ENCODE measurements at places on chromosomes 11 and 22. TPM values are rescaled to one million over a fixed set of nuclear protein-coding genes. Genes with fewer than 3 reads are reported as not detected.

- no peak for DNase-seq
Observed at GRCh38 chr22:21642584-21643448, 714 bp downstream of the SDF2L1 start.

Gene TCN2
- 38.2 TPM for total RNA-seq

DNA sequence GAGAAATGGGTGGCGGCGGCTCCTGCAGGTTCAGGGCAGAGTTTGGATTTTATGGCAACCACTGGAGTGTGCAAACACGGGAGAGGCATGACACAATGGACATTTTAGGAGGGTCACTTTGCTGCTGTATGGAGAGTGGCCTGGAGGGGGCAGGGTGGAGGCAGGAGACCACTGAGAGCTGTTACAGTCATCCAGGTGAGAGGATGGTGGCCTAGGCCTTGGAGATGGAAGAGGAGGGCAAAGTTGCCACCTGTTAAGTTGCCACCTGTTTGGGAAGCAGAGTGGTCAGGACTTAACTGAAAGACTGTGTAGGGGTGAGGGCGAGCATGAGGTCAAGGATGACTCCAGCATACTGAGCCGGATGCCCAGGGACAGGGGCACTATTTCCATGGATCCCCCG, 2.3 kb upstream of the RAD9A start:
- DNase-seq, result no peak

DNA sequence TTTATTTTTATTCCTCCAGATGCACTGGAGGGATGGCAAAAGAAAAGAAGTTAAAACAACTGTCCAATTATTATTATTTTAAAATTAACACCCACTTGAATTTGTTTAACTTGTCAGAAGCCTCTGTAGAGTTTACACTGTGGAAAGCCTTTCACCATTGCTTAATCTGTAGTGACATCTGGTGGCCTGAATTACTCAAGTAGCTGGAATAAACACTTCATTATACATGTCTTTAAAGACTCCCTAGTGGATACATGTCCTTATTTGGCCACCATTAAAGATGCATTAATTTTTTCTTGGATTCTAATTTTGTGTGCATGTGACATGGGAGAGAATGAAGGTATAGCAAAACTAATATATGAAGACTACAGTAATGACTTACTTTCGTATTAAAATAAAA, 1496.5 kb downstream of the FAM181B start:
- DNase-seq, result no peak

GRCh38 chr11:96038046-96038445, 114.1 kb upstream of the MTMR2 start:
- no peak for DNase-seq

DNA sequence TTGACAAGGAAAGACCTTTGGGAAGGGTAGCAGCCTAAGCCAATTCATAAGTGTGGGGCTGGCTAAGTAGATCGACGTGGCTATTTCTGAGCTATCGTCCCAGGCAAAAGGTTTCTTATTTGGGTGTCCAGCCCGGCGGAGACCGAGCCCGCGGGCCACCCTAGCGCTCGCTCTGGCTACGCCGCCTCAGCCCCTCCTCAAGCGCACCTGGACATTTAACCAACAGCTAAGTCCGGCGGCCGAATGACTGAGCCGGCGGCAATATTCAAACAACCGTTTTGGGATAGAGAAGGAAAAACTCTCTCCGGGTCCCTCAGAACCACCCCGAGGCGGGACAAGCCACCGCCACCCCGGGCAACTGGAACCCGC, 457 bp downstream of the RNF141 start:
- DNase-seq, result no peak

Gene GRM5
- total RNA-seq, result not detected

DNA sequence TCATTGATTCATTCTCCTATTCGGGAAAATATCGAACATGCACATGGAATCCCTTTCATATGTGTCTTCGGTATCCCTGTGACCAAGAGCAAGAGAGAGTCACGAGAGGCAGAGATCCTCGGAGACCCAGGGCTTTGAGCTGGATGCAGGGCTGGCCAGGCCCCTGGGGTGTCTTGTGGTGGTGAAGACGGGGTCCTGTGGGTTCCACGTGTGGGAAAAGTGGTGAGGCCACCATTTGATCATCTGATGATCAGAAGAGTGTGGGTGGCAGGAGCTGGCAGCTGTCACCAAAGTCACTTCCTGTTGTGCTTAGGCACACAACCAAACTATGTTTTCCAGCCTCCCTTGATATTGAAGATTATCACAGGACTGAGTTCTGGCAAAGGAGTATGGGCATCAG, 94.0 kb downstream of the BRD1 start:
- DNase-seq, result no peak

All from right atrium auricular region (tissue), 2 donors.